Muscle of leg (tissue), 16 donors: ENCODE measurements at places on chromosomes 3 and 15. TPM values are rescaled to one million over a fixed set of nuclear protein-coding genes. Genes with fewer than 3 reads are reported as not detected.

The SLC33A1 gene
- 19.3 TPM for total RNA-seq

The ROPN1 gene
- total RNA-seq = not detected

DNA sequence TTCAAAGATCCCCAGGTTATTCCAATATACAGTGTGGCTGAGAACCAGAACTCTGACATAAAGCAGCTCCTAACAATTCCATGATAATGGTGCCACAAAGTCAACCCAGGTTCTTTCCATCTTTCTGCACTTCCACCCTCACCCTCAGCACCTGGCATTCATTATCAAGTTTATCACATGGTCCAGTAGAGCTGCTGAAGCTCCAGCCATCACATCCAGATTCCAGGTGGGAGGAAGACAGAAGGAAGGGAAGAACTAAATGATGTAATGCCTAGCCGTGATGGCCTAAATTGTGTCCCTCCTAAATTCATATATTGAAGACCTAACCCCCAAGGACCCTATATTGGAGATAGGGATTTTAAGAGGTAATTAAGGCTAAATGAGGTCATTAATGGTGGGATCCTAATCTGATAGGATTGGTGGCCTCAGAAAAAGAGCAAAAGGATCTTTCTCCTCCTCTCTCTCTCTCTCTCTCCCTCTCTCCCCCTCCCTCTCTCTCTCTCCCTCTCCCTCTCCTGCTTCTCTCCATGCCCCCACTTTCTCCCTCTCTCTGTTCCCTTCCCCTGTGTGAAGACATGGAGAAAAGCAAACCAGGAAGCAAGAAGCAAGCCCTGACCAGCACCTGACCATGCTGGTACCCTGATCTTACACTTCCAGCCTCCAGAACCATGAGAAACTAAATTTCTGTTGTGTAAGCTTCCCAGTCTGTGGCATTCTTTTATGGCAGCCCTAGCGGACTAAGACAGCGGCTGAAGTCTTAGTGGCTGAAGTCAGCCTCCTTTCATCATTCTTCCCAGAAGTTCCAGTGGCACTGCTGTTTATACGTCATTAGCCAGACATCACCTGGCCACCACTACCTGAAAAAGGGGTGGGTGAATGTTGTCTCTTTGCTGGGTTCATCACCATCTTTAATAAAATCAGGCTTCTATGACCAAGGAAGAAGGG, 369.7 kb upstream of the PROK2 start:
- peaks cover 4% of the 10 kb centered on the region for H3K27me3 ChIP-seq
- no peak for DNase-seq
- peaks cover 39% of the 10 kb centered on the region for H3K4me1 ChIP-seq
- H3K27ac ChIP-seq = peak overlapping the region; percentile 64
- no peak overlapping the region for H3K4me3 ChIP-seq

GRCh38 chr15:64134345-64134829, 17.1 kb upstream of the SNX22 start:
- H3K4me3 ChIP-seq = no peak overlapping the region
- DNase-seq = no peak
- no peak overlapping the region for H3K27ac ChIP-seq
- H3K27me3 ChIP-seq = no peaks in the 10 kb centered on the region

- no peaks in the 10 kb centered on the region for H3K27me3 ChIP-seq
- peaks cover 3% of the 10 kb centered on the region for H3K4me1 ChIP-seq
- DNase-seq = no peak
- no peaks in the 10 kb centered on the region for H3K36me3 ChIP-seq
- no peak overlapping the region for H3K27ac ChIP-seq
Measured at GRCh38 chr15:29044503-29044901, 158.7 kb downstream of the APBA2 start.

GRCh38 chr3:923161-923910, 169.5 kb upstream of the CNTN6 start:
- no peaks in the 10 kb centered on the region for H3K4me1 ChIP-seq
- DNase-seq = no peak
- no peak overlapping the region for H3K27ac ChIP-seq
- no peaks in the 10 kb centered on the region for H3K27me3 ChIP-seq
